Natural killer cell (primary cell): ENCODE measurements at places on chromosomes 7 and 10.

- no peak for DNase-seq
Measured at GRCh38 chr7:142771353-142771723, 568 bp downstream of the PRSS2 start.

DNA sequence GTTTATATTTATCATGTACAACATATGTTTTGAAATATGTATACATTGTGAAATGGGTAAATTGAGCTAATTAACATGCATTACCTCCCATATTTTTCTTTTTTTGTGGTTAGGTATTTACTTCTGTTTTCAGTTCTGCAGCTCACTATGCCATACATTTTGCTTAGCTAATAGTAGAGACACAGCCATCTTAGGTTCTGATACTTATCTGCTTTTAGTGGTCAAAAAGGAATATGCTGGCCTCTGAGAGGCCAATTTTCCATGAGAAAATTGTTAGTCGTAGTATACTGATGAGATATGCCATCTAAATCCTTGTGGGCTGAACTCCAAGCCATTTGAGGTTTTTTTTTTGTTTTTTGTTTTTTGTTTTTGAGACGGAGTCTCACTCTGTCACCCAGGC lies 31.0 kb downstream of the SGPL1 start:
- no peak for DNase-seq

DNA sequence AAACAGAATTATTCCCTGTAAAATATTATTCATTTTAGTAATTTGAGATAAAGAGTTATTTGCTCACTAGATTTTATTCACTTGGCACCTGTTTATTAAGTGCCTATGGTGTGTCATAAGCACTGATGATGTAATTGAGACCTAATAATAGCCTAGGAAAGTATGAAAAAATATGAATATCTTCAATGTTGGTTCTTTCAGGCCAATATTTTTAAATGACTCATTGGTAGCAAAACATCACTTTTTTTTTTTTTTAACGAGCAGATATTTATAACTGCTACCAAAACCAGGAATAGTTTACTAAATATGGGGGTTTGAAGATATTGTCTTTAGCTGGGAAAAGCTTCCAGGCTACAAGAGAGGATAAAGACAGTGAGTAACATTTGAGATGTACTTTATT lies 228.0 kb downstream of the PRKG1 start:
- DNase-seq: no peak

GRCh38 chr7:46833197-46833596 lies 748.7 kb downstream of the TNS3 start:
- no peak for DNase-seq

- no peak for DNase-seq
Measured at GRCh38 chr7:80412842-80413241, 99.0 kb downstream of the GNAT3 start.

DNA sequence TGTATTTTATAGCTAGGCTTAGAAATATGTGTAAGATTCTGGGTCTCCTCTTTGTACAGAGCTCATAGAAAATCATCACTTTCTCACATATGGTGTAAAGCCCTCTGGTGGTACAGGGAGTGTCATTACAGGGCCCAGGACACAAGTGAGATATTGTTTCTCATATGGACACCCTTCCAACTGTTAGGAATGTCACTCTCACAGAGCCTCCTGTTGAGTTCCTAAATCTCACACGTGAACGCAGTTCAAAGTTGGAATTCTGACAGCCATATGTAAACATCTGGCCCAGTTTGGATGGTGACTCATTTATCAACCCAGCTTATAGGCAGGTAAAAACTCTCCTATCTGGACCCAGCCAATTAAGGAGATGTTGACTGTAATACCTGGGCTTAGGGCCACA lies 35.4 kb upstream of the ZNF107 start:
- DNase-seq: peak; percentile 34

GRCh38 chr10:126568809-126569385 lies 101.6 kb downstream of the C10orf90 start:
- no peak for DNase-seq

GRCh38 chr7:390761-391410 lies 100.9 kb downstream of the FOXL3 start:
- DNase-seq: no peak

- no peak for DNase-seq
Measured at GRCh38 chr10:31437959-31438358, 118.9 kb downstream of the ZEB1 start.

DNA sequence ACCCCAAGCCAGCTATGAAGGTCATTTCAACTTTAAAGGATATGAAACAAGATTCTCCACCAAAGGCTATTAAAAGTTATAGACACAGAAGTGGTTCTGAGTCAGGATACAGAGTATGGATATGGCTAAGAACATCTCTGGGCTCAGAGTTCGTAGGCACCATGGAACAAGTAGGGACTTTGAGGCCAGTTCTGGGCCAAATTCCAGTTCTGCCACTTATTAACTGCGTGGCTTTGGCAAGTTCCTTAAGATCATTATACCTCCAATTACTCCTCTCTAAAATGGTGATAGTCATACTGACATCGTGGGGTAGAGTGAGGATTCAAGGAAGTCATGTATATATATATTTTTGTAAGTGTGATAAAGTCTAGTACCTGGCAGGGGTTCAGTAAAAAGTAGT lies 105.8 kb upstream of the NFE2L3 start:
- no peak for DNase-seq

GRCh38 chr10:30386801-30387588 lies 37.9 kb upstream of the MTPAP start:
- no peak for DNase-seq

DNA sequence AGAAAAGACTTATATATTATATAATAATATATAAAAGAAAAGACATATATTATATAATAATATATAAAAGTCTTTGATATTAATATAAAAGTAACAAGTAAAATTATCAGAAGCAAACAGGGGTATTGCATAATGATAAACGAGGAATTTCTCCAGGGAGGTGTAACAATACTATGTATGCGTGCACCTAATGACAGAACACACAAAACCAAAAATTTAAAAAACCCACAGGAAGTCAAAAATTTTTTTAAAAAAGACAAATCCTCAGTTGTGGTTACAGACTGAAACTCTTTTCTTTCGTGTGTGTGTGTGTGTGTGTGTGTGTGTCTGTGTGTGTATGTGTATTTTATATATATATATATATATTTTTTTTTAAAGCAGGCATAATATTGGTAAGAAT lies 279.2 kb upstream of the DPP6 start:
- DNase-seq: no peak
